Stimulated activated CD4-positive, alpha-beta T cell treated with anti-CD3 and anti-CD28 coated beads, TNF-alpha, amount 100 ng/mL, for 24 hours (primary cell): ENCODE measurements at places on chromosomes 1 and 21.

DNA sequence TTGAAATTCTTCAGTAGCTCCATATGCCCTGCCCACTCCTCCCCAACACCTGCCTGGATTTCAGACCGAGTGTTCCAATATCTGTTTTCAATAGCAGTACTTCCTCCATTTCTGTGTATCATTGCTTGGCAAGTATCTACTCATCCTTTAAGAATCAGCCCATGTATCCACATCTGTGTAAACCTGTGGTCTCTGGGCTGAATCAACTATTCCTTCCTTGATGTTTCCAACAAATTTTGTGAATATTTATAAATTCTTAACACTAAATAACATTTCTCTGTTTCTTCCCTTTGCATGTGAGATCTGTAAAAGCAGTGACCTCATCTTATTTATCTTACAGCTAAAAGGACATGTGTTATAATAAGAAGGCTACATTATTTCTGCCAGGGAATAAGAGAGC, 26.0 kb upstream of the UAP1 start:
- no peak for DNase-seq

DNA sequence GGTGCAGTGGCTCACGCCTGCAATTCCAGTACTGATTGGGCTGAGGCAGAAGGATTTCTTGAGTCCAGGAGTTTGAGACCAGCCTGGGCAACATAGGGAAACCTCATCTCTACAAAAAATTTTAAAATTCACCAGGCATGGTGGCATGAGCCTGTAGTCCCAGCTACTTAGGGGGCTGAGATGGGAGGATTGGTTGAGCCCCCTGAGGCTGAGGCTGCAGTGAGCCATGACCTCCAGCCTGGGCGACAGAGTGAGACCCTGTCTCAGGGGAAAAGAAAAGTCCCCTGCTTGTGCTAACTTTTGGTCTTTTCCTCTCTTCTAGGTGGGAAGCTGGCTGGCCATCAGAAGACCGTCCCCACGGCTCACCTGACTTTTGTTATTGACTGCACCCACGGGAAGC, 1.6 kb downstream of the SRARP start:
- no peak for DNase-seq

DNA sequence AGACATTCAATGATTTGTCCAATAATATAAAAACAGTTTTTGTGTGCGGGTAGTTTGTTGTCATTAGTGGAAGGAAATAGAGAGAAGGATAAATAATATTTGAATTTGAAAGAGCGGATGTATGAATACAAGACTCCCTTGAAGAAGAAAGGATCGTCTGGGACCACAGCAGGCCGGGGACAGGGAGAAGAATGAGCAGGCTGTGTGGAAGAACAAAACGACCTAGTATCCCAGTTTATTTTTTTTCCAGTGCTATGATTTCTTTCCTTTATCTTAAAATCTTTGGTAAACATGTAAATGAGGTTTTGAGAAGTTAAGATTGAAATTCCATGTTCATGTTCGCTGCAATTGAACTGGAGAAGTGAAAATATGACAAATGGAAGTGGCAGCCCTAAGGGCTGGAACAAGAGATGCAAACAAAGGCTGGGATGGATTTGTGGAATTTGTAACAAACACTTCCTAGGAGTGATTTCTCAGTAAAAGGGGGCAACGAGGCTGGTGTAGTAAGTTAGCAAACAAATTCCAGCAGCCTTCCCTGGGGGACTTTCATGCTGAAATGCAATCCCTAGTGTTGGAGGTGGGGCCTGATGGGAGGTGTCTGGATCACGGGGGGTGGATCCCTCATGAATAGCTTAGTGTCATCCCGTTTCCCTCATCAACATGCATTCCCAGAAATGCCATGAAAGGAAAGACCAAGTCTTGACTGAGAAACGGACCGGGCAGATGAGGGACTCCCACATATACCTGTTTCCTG, 10.2 kb upstream of the IFI16 start:
- DNase-seq, result no peak

GRCh38 chr1:246245541-246245940, 261.5 kb downstream of the SMYD3 start:
- DNase-seq, result no peak

- DNase-seq, result no peak
Observed at GRCh38 chr1:87115891-87116290, 201.5 kb downstream of the HS2ST1 start.

DNA sequence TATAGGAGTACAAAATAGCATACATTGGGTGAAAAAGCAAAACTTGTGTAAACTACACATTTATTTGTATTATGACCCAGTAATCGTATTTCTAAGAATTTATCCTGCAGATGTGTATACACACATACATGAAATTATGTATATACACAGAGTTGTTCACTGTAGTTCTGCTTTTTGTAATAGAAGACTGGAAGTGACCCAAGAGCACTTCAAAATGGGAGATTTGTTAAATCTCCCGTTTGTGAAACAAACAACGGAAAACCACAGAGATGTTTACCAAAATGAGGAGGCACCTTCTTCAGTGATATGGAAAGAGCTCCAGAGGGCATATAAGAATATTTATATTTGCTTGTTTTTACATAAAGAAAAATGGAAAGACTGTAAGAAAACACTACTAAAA, 18.0 kb upstream of the MNDA start:
- DNase-seq, result no peak

GRCh38 chr1:84363019-84363418, 35.3 kb upstream of the DNASE2B start:
- no peak for DNase-seq

DNA sequence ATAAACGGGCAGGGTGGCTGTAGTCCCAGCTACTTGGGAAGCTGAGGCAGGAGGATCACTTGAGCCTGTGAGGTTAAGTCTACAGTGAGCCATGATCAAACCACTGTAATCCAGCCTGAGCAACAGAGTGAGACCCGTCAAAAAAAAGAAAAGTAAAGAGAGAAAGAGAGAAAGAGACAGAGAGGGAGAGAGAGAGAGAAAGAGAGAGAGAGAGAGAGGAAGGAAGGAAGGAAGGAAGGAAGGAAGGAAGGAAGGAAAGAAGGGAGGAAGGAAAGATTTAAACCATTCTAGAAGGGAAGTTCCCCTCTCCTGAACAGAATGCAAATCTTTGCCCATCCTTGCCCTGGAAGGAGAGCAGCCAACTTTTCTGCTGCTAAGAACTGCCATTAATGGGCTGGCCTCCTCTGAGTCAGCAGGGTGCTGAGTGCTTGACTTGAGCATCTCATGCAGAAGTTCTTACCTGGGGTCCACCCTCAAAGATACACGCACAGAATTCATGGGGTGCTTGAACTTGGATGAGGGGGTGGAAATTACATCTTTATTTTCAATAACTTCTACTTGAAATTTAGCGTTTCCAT, 24.5 kb upstream of the TARDBP start:
- no peak for DNase-seq

DNA sequence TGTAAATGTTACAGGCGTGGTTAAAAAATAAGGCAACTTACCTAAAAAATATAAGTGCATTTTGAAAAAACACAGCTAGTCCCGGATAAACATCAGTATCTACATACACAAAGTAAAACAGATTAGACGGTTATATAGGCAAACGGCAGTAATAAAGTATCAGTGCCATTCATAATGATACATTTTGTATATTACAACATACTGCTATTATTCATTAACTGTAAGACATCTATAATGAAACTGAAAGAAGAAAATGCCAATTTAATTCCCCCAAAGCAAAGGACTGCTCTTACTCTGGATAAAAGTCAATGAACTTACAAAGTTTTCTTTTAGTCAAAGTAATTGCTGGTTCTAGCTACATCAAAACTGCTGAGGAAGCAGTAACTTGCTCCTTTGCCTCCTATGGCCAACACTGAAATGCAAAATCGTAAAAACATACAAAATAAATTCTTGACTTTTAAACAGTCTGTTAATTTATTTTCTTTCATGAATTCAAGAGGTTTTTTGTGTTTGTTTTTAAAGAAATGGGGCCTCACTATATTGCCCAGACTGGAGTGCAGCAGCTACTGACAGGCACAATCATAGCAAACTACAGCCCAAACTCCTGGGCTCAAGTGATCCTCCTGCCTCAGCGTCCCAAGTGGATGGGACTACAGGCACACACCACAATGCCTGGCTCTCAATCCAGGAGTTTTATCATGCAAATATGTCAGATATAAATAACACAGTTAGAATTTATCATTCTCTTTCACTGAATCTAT, 23.9 kb downstream of the TMEM50B start:
- DNase-seq, result no peak

- DNase-seq, result no peak
Observed at GRCh38 chr1:195806060-195806459, 802.2 kb downstream of the KCNT2 start.

DNA sequence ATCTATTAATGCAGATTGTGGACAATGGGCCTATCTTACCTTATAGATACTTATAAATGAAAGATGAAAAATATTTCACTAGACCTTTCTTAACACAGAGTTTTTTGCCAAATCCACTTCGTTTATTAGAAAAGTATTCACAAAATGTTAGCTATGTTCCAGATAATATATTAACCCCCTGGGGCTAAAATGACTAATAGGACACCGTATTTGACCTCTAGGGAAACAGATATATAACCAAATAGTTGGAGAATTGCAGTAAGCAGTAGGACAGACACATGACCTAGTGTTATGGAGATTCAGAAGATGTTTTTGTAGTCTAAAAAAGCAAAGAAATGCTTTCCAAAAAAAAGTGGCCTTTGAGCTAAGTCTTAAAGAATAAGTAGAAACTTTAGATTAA, 106.9 kb downstream of the SEC16B start:
- DNase-seq, result no peak

DNA sequence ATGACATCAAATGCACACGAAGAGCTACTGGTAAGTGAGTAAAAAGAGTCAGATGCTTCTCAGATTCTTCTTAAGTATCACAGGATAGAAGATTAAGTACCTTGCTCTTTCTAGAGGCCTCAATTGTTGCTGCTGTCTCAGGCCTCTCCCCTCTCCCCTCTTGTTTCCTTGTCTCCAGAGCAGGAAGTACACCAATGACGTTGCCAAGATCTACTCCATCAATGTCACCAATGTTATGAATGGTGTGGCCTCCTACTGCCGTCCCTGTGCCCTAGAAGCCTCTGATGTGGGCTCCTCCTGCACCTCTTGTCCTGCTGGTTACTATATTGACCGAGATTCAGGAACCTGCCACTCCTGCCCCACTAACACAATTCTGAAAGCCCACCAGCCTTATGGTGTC, 21.3 kb upstream of the SARS1 start:
- no peak for DNase-seq

GRCh38 chr1:212255705-212256307, 29.4 kb upstream of the PPP2R5A start:
- DNase-seq, result no peak

- DNase-seq, result no peak
Observed at GRCh38 chr1:85911742-85912141, 203.5 kb upstream of the ZNHIT6 start.

DNA sequence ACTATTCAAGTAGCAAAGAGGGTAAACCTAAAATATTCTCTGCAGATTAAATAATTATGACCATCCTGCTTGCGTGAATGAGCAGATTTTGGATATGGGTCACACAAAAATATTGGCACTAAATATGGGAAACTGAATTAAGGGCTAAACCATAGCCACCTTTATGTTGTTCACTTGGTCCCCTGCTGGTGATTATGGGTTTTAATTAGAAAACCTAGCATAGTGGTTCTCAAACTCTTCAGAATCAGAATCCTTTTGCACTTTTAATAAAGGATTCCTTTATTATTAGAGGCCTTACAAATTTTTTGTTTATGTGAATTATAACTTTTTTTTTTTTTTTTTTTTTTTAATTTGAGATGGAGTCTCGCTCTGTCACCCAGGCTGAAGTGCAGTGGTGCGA, 38.5 kb upstream of the ZNHIT6 start:
- DNase-seq, result no peak

- no peak for DNase-seq
Observed at GRCh38 chr1:221816899-221817298, 75.0 kb upstream of the DUSP10 start.

DNA sequence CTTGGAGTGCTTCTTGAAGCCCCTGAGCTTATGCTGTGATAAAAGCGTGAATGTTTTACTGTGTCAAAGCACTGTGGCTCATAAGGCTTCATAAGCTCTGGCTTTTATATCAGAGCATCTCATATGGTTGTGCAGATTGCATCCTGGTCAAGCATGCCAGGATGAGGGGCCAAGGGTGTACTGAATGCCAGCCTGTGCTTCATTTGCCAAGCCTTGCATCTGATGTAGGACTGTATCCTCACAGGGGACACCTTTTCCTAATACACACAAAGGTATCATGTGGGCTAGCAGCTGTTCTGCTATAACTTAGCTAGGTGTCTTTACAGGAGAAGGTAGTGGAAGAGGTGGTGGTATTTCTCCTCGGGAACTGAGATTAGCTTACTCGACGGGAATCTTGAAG, 134.7 kb downstream of the ST6GALNAC3 start:
- DNase-seq, result no peak

- no peak for DNase-seq
Observed at GRCh38 chr1:111602974-111603373, 16.6 kb upstream of the RAP1A start.

DNA sequence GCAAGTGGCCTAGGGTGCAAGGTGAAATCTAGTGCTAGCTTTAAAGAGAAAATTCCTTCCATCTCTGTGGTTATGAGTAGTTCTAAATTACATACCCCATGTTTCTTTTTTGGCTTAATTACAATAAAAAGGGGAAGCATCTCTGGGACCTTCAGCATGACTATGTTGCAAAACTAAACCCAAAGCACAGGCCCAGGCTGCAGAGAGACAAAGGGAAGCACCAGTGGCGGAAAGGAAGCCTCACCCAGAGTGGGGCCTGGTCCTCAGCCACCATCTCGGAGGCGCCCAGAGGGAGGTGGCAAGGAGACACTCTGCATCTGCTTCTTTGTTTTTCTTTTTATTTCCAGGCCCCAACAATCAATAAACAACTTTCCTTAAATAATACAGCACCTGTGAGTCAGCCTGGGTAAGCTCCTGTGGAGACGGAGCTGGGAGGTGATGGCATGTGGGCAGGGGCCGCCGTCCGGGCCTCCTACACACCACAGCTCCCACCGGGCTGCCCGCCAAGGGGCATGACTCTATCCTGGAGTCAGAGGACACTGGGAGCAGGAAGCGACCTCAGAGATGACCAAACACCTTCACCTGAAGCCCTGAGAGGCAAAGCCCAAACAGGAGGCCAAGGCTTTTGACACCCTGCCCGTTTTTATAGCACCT, 21.7 kb downstream of the ITPKB start:
- DNase-seq, result no peak

DNA sequence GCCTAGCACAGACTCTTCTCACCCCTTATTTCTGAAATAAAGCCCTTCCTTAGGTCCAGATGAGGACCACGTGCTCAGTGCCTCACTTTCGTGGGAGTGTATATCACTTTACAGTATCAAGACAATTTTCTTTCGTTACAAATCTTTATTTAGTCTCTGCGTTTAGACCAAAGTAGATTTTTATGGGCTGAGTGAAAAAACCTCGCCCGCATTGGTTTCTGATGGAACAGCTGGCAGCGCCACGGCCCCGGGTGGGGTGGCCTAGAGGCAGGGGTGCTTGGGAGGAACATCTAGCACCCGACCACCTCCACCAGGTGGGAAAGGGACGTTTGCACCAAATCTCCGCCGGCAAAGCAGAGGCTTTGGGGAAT, 7.6 kb downstream of the SIM2 start:
- DNase-seq, result no peak

GRCh38 chr1:85888921-85889320, 180.7 kb upstream of the ZNHIT6 start:
- no peak for DNase-seq

- DNase-seq, result no peak
Observed at GRCh38 chr21:28959367-28960099, 33.1 kb downstream of the LTN1 start.

GRCh38 chr1:46481961-46482360, 7.7 kb upstream of the DMBX1 start:
- no peak for DNase-seq
